ENCODE measurements at places on chromosomes 5 and 9.

- DNase-seq, result no peak
Observed at GRCh38 chr5:31383734-31384133, 148.2 kb downstream of the DROSHA start.

- no peak for DNase-seq
Observed at GRCh38 chr5:20229303-20230005, 241.5 kb upstream of the CDH18 start.

- no peak for DNase-seq
Observed at GRCh38 chr5:2258861-2259260, 376.1 kb upstream of the IRX4 start.

GRCh38 chr5:134005417-134006061, 764 bp upstream of the VDAC1 start:
- no peak for DNase-seq

DNA sequence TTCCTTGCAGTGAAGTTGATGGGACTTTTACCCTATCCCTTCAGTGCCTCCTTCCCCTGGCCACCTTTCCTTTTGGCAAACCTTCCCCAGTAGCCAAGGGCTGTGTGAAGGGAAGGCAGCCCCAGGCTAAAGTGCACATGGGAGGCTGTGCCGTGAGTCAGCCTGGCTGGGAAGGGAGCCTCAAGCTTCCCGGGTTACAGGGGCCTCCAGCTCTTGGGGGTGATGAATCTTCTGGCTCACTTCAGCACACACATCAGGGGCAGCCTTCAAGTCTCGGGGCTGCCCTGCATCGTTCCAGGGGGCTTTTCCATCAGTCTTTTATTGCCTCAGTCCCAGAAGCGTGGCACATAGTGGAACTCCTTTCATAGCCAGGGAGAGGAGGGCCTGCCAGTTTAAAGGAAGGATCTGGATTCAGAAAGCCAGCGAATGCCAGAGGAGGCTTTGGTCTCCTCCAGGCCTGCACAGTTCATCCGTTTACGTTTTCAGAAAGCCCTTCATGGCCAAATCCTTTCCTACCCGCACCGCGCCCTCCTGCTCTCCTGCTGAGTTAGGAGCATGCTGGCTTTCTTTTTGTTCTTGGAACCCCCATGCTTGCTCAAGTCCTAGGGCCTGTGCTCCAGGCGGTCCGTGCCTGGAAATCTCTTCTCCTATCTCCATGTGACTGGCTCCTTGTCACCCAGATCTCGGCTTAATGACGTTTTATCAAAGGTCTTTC, 134.8 kb upstream of the KLF4 start:
- no peak for DNase-seq

DNA sequence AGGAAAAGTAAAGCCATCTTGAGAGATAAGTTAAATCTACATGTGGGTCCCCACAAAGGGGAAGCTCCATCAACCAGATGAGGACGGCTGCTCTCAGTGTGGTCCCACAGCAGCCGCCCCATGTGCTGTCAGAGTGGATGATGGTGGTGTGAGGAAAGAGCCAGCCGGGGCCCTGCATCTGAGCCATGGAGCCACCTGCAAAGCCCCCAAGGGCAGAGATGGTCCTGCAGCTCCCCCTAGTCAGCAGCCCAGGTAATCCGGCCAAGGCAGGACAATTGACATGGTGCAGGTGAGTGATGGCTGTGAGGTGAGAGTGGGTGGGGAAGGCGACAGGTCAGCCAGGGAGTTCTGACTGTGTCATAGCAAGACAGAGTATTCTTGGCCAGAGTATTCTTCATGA, 458.8 kb downstream of the ICE1 start:
- DNase-seq, result no peak

GRCh38 chr9:4258320-4259090, 41.4 kb downstream of the GLIS3 start:
- no peak for DNase-seq

DNA sequence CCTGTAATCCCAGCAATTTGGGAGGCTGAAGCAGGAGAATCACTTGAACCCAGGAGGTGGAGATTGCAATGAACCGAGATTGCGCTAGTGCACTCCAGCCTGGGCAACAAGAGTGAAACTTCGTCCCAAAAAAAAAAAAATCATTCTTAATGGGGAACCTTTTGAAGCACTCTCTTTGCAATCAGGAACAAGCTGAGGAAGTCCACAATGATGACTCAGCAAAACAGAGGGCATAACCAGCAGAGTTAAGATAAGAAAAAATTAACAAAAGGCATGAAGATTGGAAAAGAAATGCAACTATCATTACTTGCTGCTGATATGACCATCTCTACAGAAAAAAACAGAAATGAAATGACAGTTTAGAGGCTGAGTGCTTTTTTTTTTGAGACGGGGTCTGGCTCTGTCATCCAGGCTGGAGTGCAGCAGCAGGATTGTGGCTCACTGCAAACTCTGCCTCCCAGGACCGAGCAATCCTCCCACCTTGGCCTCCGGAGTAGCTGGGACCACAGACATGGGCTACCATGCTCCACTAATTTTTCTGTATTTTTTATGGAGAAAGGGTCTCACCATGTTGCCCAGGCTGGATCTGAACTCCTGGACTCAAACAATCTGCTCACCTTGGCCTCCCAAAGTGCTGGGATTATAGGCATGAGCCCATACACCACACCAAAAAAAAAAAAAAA, 88.0 kb downstream of the FNBP1 start:
- DNase-seq, result no peak

- DNase-seq, result peak; percentile 73
Observed at GRCh38 chr5:157143127-157143971, 684 bp upstream of the MED7 start.
